Fibroblast of skin of left quadriceps (primary cell): ENCODE measurements at places on chromosomes 1 and 21.

- no peak for DNase-seq
These were observed 348.8 kb downstream of the RYR2 start for GRCh38 chr1:237390823-237391222.

DNA sequence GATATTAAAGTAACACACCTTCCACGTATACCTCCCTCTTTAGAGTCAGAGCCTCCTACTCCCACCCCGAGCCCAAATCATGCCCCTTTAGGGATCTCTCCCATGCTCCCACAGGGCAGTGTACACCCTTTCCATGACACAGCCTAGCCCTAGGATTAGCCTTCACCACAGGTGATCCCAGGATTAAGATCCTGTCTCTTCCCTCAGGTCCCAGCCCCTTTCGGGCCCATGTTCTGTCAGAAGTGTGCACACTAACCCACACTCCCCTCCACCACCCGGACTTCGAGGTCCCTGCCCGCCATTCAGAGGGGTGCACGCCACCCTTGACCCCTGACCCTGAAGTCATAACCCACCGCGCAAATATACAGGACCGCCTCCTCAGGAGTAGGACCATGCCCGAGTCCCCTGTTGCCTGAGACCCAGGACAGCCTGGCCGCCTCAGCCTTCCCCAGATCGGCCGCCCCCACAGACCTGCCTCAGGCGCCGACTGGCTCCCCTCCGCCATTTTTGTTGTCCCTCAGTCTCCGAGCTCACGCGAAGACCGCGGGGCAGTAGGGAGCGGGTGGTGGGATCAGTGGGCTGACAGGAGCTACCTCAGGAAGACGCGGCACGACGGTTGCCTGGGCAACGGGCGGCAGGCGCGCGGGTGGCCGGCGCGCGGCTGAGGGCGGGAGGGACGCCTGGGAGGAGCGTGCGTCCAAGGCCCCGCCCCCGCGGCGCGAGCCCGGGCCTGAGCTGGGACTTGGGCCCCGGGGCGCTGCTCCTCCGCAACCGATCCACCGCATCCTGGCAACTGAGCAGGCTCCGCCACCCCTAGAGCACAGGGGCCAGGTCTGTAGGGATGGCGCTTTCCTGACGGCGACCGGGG lies at the start of gene AGBL4:
AGBL4 (minus strand) TSS at position 663 of the 868 bp plus-strand sequence.
- DNase-seq = peak; percentile 3

DNA sequence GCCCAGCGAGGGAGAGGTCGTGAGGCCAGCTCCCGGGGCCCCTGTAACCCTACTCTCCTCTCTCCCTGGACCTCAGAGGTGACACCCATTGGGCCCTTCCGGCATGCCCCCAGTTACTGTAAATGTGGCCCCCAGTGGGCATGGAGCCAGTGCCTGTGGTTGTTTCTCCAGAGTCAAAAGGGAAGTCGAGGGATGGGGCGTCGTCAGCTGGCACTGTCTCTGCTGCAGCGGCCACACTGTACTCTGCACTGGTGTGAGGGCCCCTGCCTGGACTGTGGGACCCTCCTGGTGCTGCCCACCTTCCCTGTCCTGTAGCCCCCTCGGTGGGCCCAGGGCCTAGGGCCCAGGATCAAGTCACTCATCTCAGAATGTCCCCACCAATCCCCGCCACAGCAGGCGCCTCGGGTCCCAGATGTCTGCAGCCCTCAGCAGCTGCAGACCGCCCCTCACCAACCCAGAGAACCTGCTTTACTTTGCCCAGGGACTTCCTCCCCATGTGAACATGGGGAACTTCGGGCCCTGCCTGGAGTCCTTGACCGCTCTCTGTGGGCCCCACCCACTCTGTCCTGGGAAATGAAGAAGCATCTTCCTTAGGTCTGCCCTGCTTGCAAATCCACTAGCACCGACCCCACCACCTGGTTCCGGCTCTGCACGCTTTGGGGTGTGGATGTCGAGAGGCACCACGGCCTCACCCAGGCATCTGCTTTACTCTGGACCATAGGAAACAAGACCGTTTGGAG lies 23.7 kb upstream of the TNFRSF1B start:
- no peak for DNase-seq

GRCh38 chr1:32773018-32773763 lies 44.0 kb downstream of the YARS1 start:
- no peak for DNase-seq

GRCh38 chr21:45963232-45963570 lies 18.4 kb upstream of the COL6A1 start:
- no peak for DNase-seq

DNA sequence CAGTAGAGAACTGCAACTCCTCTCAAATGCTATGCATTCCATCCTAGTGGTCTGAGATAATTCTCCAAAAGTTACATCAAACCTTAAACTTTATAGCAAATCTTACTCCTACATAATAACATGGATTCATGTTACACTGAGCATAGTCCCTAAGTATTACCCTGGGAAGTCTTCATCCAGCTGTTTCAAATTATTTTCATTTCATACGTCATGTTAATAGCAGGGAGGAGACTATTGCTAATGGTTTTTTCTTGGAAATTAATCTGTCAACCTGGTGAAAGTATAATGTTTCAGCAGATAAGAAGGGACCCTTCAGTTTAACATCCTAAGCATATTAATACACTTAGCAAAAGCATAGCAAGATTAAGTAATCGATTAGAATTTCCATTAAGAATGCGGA lies 318.1 kb downstream of the USP25 start:
- DNase-seq = peak; percentile 85

DNA sequence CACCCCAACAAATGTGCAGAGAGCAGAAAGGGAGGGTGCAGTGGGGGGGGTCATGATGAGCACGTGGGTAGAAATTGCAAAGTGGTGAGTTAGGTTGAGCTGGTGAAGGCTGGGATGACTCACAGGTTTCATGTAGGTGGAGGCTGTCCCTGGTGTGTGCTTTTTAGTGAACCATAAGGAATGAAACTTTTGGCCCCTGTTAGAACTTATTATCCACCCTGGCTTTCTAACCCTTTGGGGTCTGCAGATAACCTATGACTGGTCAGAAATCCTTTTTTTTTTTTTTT lies 46.9 kb downstream of the DOP1B start:
- peak; percentile 54 for DNase-seq

DNA sequence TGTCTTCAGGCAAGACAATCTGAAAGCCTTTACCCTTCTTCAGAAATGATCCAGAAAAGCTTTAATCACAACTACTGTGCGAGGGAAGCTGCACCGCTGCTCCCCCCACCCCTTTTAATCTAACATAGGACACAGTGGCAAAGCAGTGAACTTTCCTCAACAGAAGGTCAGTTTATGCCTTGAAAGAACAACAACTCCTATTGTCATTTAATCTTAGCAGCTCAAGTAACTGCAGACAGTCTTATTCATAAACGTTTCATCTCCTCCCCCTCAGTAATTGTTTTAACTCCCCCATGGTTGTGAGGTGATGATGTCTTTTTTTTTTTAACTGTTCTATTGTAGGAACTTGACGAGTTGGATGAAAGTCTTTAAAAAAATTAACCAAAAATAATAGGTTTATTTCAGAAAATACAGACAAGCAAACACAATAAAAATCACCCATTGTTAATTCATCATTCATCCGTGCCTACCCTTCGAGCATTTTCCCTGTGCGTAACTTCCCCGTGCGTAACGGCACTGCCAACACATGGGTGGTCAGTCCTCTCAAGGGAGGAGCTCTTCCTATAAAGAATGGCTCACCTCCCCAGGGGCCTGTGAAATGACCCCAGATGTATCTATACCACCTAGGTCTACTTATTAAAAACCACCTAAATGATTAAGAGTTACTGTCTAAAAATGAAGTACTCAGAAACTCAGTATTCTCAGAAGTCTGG lies 3.3 kb upstream of the ADAR start:
- DNase-seq = no peak

DNA sequence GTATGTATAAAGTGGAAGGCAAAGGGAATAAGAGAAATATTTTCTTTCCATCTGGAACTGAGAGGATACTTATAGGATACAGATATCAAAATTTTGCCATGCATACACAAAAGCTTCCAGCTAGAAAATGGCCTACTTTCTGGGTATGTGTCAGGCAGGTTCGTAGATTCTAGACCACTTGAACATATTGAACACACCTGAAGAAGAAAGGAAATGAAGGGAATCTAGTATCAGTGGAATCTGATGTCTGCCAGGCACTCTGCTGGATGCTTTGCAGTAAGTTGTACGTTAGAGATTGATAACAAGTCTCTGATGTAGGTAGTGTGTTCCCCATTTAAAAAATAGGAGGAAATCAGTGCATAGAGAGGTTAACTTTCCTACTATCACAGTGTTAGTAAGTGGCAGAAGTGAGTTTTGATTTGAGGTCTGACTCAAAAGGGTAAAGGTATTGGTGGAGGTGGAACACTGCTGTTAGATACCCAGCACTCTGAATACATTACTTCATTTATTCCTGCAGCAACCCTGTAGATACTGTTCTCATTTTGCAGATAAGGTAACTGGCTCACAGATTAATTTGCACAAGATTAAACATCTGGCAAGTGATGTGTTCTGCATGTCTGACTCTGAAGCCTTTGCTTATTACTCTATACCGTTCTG lies 3.0 kb downstream of the CAMSAP2 start:
- no peak for DNase-seq

GRCh38 chr1:163610486-163610885 lies 288.7 kb downstream of the NUF2 start:
- no peak for DNase-seq

- DNase-seq = no peak
These were observed 48.5 kb upstream of the ECE1 start for GRCh38 chr1:21338573-21339355.

GRCh38 chr1:67723620-67724019 lies 38.6 kb downstream of the GADD45A start:
- DNase-seq = no peak

GRCh38 chr1:178938959-178939317 lies 68.1 kb upstream of the ANGPTL1 start:
- DNase-seq = peak; percentile 64

DNA sequence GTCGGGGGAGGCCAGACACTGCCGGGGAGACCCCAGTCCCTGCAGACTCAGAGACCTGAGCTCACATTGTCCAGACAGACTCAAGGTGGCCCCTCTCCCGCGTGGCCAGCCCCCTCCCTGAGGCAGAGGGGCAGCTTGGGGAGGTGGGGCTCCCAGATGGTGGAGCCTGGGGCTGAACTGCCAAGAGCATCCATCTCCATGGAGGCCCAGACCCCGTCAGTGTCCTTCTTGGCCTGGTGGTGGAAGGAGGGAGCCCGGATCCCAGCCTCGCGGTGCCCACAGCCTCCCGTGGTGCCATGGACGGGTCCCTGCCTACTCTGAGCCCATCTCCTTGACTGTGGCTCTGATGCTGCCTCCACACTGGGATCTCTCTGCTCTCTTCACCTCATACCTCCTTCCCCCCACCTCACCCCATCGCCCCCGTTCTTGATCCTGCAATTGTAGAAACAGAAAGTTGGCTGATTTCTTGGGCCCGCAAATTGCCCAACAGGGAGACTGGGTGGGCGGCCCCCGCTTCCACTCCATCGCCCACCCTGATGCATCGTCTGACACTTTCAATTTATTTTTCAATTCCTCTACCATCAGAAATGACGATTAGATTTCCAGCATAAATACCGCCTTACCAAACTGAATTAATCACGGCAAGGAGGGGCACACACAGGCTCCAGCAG lies 348.9 kb downstream of the MATN1 start:
- no peak for DNase-seq

- DNase-seq = no peak
These were observed 140.1 kb downstream of the TOMM20 start for GRCh38 chr1:234988536-234988935.

GRCh38 chr1:21491488-21492355 lies 17.5 kb upstream of the ALPL start:
- peak; percentile 61 for DNase-seq

DNA sequence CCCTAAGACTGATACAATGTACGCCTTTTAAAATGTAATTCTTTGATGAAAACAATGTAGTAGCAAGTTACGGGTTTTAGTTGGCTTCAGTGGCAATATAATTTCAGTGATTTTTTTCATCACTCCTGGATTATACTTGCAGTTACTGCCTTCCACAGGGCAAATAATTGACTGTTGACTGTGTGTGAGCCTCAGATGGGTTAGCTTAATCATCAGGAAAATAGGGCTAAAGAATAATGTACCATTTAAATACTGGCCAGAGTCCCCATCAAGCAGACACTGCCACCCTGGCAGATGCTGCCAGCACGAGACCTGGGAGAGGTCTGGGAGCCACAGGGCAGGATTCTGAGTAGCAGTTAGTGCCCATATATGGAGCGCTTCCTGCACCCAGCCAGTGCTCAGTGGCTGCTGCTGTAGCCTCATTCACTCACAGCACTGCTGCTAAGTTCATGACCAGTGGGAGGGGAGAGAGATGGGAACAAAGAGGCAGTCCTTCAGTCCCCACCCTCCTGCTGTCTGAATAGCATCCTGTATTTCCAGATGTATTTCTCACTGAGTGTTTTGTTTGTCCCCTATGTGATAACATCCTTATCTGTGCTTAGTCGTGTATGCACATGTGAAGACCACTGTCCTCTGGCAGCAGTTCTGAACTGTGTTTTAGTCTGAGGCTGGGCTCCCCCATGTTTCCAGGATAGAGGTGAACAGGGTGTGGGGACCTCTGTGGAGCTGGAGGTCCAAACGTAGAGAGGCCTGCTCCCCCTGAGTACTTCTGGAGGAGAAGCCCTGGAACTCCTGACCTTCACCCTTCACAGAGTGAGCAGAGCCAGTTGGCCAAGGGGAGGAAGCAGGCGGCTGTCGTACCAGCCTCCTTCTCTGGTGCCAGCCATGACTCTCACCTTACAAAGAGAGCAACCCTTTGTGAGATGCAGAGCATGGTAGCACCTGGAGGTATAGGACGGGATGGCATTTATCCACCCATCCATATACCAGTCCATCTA lies 80.4 kb downstream of the ADARB1 start:
- DNase-seq = peak; percentile 40

DNA sequence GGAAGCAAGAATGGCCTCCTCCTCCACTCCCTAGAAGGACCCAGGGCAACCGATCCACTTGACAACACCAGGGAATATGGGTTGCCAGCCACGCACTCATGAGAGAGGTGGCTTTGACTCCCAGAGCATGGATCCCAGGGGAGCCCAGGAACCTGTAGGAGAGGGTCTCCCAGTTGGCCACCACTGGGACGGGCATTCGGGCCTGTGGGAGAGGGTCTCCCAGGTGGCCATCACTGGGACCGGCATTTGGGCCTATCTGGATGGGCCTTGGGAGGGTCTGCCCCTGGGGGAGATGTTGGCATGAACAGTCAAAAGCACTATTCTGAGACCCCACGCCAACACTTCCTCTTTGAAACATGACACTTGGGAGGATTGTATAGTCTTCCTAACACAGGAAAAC lies 565 bp downstream of the TFF1 start:
- no peak for DNase-seq

DNA sequence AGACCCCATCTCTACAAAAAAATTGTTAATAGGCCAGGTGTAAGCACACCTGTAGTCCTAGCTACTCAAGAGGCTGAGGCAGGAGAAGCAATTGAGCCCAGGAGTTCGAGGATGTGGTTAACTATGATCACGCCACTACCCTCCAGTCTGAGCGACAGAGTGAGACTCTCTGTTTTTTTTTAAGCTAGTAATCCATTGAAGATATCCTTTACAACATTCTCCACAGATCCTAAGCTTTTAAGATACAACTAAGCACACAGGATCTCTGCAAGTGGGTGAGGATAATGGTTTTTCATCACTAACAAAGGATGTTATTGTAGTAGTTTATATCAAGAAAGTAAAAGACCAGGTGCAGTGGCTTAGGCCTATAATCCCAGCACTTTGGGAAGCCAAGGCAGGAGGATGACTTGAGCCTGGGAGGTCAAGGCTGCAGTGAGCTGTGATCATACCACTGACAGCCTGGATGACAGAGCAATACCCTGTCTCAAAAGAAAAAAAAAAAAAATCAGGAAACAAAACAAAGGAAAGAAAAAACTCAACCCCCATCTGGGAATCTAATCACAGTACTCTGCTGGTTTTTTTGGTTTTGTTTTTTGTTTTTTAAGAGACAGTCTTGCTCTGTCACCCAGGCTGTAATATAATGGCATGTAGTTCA lies 166.1 kb downstream of the RERE start:
- DNase-seq = no peak
